ENCODE measurements at places on chromosomes 7 and 10.

DNA sequence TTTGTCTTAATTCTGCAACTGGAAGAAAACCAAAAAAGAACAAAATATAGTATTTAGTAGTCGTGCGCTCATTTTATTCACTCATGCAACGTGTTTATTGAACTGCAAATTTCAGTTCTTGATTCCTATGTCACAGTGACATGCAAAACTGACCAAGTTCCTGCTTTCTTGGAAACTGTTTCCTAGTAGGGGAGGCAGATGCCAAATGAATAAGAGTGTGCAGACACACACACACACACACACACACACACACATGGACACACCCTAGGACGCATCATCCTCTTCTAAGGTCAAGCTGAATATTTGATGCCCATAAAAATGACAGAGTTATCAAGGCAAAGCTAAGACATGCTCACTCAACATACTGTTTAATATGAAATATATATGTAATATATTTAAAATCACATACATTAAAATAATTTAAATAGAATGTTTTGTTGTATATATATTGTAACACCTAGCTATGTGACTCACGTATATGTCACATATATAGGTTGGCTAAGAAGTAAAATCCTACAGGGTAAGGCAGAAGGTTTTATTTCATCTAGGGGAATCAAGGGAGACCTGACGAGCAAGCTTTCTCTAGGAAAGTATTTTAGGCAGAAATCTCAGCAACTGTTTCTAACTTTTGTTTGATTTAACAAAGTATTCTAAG is 79.6 kb downstream of the SVIL start:
- DNase-seq, result no peak

DNA sequence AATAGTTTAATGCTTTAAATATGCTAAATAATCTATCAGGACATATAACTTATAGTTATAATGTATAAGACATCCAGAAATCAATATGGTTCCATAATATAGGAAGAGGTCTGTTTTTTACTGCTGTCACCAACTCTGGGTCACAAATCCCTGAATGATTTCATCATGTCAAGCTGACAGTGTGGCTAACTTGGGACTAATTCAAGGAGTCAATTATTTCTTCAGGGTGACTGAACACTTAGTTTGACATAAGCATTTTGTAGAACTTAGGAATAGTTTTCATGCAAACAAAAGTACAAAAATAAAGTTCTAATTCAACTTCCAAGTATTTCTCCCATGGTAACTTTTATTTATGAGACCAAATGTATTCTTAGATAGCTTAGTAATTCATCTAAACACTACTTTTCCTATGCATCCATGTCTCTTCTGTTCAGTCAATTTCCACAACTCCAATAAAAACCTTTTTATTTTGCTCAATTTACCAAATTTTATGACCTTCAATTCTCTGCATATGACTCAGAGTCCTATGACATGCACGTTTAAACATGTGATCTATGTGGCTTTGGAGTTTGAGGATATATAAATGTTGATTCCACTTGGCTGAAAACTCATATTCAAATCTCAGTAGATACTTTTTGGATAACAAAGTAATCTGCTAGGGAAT is 40.3 kb upstream of the GNAT3 start:
- no peak for DNase-seq

GRCh38 chr10:28564905-28565304 is 32.0 kb downstream of the WAC start:
- no peak for DNase-seq

- no peak for DNase-seq
Measured at GRCh38 chr7:30904561-30904960, 7.1 kb upstream of the AQP1 start.

GRCh38 chr10:71659111-71659634 is 60.4 kb downstream of the C10orf105 start:
- no peak for DNase-seq

DNA sequence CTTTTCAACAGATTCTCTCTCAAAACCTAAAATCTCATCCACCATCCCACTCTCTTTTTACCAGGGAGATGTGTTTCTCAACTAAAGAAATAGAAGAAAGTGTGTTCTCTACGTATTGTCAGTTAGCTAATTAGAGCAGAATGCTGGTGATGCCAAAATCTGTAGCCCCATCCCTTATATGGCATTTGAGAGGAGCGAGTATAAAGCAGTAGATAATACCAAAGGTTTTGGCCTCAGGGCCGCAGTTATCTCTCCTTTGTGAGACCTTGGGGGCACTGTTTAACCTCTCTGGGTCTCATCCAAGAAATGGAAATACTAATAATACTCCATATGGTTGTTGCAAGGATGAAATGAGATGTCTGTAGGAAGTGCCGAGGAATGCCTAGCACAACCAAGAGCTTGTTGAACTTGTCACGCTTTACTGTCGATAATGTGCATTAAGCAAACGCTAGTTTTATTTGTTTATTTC is 456 bp upstream of the DLD start:
- DNase-seq, result no peak

GRCh38 chr7:22723637-22724036 is 3.4 kb upstream of the IL6 start:
- no peak for DNase-seq

All from epithelial cell of prostate (primary cell).